ENCODE measurements at places on chromosomes 12 and 14. TPM values are rescaled to one million over a fixed set of nuclear protein-coding genes. Genes with fewer than 3 reads are reported as not detected.

Gene MGAT4C
- not detected for total RNA-seq

Gene RTL1
- total RNA-seq, result not detected

Gene EML5
- total RNA-seq, result 6.5 TPM

Gene SERPINA1
- total RNA-seq, result not detected

Gene CEBPE
- total RNA-seq, result 0.37 TPM

Gene GUCY2C
- 0.29 TPM for total RNA-seq

Gene NYNRIN
- 0.29 TPM for total RNA-seq

Gene MYH7
- total RNA-seq, result not detected

DNA sequence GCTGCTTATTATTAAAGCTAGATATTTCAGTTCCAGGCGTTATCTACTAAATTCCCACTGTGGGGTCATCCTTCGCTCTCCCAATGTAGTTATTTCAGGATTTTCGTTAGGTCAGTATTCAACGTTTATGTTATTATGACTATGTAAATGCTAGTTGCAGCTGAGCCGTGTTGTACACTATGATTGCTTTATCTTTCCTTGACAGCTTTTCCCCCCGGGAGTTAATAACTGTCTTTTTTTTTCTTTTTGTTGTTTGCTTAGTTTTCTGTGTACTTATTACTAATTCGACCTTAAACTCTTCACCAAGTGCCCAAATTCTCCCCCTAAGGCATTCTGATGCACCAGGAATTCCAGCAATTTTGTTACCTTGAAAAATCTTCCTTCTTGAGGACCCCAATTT lies 48.5 kb downstream of the SUDS3 start:
- H3K27me3 ChIP-seq, result no peaks in the 10 kb centered on the region
- no peak overlapping the region for H3K27ac ChIP-seq
- no peaks in the 10 kb centered on the region for H3K36me3 ChIP-seq
- DNase-seq, result no peak
- H3K4me3 ChIP-seq, result no peak overlapping the region

DNA sequence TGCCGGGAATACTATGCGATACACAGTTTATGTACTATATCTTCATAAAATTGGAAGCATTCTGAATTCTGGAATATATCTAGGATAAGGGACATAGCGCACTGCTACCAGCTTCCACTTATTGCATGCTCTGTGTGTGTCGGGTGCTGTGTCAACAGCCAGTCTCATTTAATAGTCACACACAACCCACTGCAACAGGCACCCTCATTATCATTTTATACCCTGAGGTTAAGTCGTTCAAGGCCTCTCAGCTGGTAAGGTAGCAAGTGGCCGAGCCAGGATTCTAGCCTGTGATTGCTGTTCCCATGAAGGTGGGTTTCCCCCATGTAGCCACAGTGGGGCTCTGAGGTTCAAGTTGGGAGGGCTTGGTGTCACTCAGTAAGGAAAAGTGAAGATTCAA lies 7.0 kb downstream of the PPP1R1A start:
- H3K4me3 ChIP-seq, result no peak overlapping the region
- H3K36me3 ChIP-seq, result no peaks in the 10 kb centered on the region
- DNase-seq, result no peak
- peaks cover 11% of the 10 kb centered on the region for H3K27me3 ChIP-seq
- H3K27ac ChIP-seq, result no peak overlapping the region

DNA sequence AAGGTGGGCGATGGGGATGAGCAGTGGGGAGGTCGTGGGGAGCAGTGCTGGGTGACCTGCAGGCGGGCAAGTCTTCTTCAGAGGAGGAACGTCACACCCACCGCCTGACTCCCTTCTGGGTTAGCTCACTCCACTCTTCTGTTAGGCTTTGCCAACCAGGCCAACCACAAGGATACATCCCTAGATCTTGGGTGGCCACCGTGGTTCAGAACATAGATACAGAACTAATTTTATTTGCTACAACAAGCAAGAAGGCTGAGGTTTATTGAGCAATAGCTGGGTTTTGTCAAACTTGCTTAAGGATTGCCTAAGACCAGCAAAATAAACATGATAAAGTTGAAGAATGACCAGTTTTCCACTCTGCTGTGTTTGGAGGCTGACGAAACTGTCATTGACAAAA lies 109.4 kb downstream of the DACT1 start:
- H3K27me3 ChIP-seq, result no peaks in the 10 kb centered on the region
- no peaks in the 10 kb centered on the region for H3K36me3 ChIP-seq
- no peak overlapping the region for H3K4me3 ChIP-seq
- H3K27ac ChIP-seq, result no peak overlapping the region
- DNase-seq, result no peak

Data from B cell (primary cell).